NCI-H2081 (cell line): ENCODE measurements at places on chromosomes 7 and 10.
A peak's percentile ranks its signal among the peaks of the same experiment; 100 is the strongest.

DNA sequence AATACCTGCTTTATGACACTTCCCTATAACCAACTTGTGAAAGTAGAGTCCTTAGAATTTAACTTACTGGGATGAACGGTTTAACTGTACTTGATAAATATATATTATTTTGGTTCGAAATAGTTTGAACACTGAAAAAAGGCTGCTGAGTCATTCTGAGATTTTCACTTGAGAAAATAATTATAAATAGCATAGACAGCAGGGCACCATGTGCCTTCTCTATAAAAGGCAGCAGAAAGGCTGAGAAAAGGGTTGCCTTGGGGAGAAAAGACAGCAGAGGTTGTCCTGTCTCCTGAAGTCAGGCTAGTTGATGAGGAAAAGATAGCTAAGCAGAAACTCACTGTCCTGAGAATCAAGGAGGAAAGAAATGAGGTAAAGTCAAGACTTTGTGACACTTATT is 92.4 kb downstream of the CTTNBP2 start:
- no peak for DNase-seq

DNA sequence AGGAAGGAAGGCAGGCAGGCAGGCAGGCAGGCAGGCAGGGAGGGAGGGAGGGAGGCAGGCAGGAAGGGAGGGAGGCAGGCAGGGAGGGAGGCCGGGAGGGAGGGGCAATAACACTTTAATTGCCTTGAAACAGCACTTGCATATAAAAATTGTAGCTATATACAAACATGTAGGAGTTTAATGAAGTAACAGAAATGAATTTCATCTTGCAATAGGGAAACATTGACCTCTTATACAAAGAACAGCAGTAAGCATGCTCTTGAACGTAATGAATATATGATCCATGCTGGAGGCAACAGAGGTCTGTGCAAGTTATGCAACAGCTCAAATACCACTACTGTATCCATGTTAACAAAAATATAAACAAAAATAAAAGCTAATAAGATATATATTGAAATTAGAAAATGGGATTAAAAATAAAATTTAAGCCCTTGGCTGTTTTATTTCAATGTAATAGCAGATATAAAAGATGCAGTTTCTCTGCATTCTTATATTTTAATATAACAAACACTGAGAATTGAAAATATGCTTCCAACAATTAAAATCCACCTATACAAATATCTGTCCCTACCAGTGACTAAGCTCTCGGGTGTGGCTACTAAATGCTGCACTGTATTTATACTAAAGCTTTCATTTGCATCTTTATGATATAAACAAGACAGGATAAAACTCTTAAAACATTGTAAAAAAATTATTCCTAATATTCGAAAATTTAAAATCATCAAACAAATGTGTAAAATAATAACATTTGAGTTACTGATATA is 50.3 kb downstream of the CACNA2D1 start:
- DNase-seq: no peak

- DNase-seq: no peak
Observed at GRCh38 chr10:130193493-130194193, 57.5 kb downstream of the GLRX3 start.

DNA sequence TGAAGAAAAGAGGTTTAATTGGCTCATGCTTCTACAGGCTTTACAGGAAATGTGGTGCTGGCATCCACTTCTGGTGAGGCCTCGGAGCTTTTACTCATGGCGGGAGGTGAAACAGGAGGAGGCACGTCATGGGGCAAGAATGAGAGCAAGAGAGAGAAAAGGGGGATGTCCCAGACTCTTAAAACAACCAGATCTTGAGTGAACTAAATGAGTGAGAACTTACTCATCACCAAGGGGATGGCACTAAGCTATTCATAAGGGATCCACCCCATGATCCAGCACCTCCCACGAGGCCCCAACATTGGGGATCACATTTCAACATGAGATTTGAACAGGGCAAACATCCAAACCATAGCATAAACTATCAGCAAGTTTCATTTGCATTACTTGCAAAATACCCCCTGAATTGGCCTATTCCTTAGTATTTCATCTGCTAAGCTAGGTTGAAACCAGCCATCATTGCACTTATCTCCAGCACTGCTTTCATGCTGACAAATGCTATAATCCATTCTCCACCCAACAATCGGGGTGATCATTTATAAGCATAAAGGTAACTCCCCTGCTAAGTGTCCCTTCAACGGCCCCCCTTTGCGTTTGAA is 179.0 kb downstream of the NOC3L start:
- no peak for DNase-seq

GRCh38 chr7:76142861-76143260 is 58.8 kb upstream of the SRRM3 start:
- DNase-seq: no peak

DNA sequence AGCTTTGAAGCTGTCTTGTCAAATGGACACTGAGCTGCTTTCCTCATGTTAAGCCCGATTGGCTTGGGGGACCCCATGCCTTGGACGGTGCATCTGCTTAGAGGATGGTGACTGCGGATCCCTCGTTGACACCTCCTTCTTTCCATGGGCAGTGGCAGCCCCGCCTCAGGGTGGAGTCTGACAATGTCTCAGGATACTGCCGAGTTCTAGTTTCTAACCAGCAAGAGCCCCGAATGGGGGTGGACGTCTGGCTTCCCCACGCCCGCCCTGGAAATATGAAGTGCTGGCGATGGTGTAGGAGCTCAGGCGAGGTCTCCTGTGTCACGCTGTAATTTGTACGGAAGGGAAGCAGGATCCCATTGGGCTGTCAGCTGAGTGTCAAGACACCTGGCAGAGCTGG is 106.2 kb upstream of the CTBP2 start:
- DNase-seq: no peak

- peak; percentile 62 for DNase-seq
Observed at GRCh38 chr7:78562191-78562590, 763.6 kb downstream of the PHTF2 start.

DNA sequence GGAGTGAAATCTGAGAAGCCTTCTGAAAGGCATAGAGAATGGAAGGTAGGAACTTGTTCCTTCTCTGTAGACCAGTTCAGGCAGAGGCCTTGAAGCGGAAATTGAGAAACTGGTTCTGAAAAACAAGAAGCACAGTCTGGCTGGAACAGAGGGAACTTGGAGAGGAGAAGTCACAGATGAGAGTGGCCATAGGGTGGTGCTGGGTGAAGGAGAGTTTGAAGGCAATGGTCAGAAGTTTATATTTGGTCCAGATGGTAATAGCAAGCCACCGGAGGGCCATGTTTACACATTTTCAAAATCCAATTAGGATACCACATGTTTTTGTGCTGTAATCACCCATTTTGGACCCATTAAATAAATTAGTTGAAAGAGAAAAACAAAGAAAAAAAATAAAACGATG is 692.5 kb downstream of the INHBA start:
- DNase-seq: no peak

- DNase-seq: no peak
Observed at GRCh38 chr7:102988631-102989560, 76.1 kb downstream of the LRRC17 start.

- DNase-seq: no peak
Observed at GRCh38 chr7:88073626-88074025, 139.6 kb downstream of the ADAM22 start.

- DNase-seq: no peak
Observed at GRCh38 chr10:88881320-88881719, 1.3 kb downstream of the STAMBPL1 start.

DNA sequence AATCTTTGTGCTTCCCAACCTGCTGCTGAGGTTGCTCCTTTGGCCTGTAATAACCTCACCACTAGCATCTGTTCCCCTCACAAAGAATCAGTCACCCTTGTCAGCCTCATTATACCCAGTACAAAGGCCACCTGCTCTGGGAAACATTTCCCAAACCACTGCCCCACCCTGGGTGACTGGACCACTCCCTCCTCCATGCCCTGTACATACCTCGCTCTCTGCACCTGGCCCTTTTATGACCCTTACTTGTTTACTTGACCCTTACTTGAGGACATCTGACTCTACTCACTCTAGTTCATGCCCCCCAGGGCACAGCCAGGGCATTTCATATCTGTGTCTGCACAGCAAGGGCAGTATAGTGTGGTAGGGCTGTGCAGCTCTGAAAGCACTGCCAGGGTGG is 21.4 kb upstream of the AOC1 start:
- DNase-seq: peak; percentile 34

DNA sequence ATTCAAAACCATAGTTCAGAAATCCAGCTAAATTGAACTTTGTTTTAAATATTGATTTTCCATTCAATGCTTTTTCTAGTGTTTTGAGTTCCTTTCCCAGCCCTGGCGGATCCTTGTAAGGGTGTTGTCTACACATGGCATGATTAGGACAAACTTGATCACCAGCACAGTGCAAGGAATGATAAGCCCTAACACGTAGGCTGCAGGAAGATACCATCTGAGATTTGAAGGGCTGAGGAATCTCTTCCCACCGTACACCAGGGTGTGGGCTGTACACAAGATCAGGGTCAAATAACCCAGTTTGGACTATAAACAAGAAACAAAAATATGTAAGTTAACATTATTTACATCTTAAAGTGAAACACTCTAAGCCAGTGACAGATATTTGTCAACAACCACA is 27.4 kb downstream of the STEAP4 start:
- no peak for DNase-seq

GRCh38 chr7:23449941-23450340 is 20.4 kb downstream of the IGF2BP3 start:
- no peak for DNase-seq

DNA sequence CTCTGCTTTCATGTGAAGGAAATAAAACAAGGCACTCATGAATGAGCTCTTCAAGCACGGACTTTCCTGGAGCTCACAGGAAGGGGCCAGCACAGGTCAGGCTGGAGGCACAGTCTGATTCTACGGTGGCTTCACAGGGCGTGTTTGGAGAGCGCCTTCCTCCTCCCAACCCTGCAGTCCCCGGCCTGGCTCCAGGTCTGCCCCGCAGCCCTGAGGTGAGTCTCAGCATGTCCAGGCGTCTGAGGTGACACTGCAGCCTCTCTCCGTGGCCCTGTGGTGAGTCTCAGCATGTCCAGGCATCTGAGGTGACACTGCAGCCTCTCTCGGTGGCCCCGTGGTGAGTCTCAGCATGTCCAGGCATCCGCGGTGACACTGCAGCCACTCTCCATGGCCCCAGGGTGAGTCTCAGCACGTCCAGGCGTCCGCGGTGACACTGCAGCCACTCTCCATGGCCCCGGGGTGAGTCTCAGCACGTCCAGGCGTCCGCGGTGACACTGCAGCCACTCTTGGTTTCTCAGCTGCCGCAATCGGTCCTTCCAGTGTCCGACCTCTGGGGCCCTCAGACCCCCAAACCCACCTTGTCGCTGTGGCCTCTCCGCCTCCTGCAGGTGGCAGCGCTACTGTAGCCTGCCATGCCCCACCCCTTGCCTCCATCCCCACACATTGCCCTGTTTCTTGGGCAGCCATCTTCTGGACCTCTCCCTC is 381.7 kb downstream of the DNAJB6 start:
- DNase-seq: no peak

DNA sequence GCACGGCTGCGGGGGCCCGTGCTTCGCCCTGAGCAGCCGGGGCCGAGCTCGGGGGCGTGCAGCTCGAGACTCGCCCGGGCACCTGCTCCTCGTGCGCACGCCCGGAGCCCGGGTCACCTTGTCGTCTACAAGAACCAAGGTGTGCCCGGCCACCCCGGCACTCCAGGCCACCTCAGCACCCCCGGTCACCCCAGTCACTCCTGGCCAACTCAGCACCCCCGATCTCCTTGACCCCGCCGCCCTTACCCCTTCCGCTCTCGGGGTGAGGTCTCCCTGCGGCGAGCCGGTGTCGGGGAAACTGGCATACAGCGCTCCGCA is 268 bp upstream of the IGFBP3 start:
- DNase-seq: no peak

DNA sequence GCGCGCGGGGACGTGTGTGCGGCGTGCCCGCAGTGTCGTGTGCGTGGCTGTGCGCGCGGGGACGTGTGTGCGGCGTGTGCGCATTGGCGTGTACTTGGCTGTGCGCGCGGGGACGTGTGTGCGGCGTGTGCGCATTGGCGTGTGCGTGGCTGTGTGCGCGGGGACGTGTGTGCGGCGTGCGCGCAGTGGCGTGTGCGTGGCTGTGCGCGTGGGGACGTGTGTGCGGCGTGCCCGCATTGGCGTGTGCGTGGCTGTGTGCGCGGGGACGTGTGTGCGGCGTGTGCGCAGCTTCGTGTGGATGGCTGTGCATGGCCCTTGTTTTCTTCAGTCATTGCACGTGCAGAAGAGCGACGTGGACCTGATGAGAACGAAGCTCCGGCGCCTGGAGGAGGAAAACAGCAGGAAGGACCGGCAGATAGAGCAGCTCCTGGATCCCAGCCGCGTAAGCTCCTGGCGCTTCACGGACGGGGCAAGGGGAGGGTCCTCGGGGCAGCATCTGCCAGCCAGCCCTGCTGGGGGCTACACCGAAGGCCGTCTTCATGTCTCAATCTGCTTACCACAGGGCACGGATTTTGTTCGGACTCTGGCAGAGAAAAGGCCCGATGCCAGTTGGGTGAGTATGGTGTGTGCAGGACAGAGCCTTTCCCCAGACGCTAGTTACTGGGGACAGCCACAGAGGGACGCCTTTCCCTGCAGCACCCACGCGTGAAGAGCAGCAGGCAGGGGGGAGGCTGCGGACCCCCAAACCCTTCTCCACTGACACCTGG is 19.3 kb downstream of the IQCE start:
- no peak for DNase-seq

DNA sequence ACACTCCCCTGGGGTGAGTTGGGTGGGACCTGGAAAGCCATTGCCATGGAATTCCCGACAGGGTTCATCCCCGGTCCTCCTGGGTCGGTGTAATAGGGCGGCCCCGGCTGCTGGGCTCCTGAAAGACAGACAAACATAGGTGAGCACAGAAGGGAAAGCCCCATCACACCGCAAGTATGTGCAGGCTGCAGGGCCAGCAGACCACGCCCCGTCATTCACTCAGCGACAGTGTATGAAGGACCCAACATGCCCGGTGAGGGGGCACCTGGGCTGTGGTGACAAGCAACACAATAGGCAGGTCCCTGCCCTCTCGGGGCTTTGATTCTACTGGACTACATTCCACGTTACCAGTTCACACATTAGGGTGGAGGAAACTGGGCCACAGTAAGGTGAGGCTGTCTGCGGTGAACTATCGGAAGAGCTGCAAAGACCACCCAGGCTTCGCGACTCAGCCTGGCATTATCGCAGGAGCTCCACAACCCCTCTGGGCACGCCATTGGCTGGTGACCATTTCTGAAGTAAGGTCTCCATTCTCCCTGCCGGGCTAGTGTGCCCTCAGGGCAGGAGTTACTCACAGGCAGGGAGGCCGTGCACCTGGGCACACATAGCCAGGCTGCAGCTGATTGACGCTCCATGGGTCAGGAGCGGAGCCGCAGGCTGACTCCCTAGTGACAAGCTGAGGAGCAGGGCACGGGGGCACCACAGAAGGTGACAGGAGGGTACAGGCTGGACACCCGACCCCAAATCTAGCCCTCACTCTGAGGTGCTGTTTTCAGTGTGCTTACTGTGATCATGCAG is 99.2 kb downstream of the VOPP1 start:
- no peak for DNase-seq

GRCh38 chr7:150788474-150789269 is 11.5 kb downstream of the TMEM176B start:
- no peak for DNase-seq

GRCh38 chr7:12493863-12494686 is 76.4 kb upstream of the SCIN start:
- no peak for DNase-seq
